ENCODE measurements at places on chromosomes 5 and 9.

- DNase-seq = no peak
Measured at GRCh38 chr5:77438071-77438470, 54.0 kb downstream of the WDR41 start.

DNA sequence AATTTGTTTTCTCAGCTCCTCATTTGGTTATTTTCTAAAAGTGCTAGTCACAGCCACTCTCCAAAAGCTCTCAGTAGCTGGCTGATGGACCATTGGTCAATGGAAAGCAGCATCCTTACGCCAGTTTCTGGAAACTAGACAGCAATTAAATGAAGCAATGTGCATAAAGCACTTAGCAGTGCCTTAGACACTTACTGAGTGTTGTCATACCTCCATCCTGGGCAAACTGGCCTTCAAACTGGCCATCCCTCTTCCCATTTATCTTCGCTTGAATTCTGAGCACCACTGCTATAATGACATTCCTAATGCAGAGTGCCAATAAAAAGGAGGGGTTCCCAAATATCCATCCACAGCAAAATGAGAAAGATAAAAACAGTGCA, 209.2 kb downstream of the ENC1 start:
- no peak for DNase-seq

DNA sequence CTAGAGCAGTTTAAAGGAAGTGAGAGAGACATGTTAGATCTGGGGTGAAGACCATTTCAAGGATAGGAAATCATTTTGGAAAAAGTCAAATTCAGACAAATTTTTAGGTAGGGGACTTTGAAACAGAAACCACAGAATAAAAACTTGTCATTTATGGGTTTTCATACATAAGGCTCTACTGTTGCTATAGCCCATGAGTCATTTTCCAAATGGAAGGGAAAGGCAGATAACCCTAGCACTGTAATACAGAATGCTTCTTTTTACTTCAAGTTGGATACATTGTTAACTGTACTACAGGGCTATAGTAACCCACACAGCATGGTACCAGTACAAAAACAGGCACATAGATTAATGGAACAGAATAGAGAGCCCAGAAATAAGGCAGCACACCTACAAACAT, 455.4 kb downstream of the EBF1 start:
- DNase-seq = no peak

GRCh38 chr9:15268317-15268716, 38.7 kb downstream of the TTC39B start:
- DNase-seq = no peak

- DNase-seq = no peak
Measured at GRCh38 chr5:107329850-107330249, 340.9 kb downstream of the EFNA5 start.

DNA sequence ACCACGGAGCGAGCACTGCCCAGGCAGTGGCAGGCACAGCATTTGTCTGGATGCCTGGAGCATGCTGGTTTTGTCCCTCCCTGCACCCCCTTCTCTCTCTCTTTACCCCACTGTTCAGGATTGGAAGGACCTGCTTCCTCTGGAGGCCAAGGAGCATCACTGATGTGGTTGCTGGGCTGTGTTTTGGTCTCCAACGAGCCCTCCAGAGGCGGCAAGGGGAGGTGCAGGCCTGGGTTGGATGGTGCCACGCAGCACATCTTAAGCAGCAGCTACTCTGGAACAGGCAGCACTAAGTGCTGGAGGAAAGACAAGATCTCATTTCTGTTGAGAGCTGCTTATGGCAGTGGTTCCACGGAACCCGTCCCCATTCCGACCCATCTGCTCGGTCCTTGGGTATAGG, 139.6 kb downstream of the CMYA5 start:
- DNase-seq = no peak

GRCh38 chr9:761176-761792, 80.2 kb upstream of the DMRT1 start:
- no peak for DNase-seq

GRCh38 chr9:84604223-84604622, 65.3 kb upstream of the NTRK2 start:
- DNase-seq = no peak

- no peak for DNase-seq
Measured at GRCh38 chr5:67900514-67900913, 315.0 kb upstream of the PIK3R1 start.

GRCh38 chr9:84027201-84027600, 46.6 kb downstream of the RMI1 start:
- DNase-seq = no peak

- DNase-seq = no peak
Measured at GRCh38 chr9:76980566-76980965, 38.9 kb upstream of the FOXB2 start.

DNA sequence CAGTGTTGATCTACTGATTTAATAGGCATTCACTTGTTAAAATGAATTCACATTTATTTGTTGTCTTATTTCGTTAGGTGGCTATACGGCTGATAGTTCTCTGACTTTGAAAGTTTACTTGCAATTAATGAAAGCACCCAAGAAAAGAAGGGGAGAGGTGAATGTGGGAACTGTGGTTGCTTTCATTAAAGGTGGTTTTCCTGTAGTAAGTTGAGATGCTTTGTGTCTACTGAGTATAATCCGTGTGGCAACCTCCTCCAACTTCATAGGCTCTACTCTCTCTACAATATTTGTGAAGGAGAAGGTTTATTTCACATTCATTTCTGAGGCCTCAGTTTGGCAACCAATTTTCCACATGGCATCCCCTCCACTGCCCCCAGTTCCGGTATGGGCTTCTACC, 12.8 kb upstream of the MACIR start:
- no peak for DNase-seq
